Activated T-helper 1 cell treated with anti-CD3 and anti-CD28 coated beads, Interleukin-2, amount 50 U/mL, for 16 hours (primary cell): ENCODE measurements at places on chromosomes 11 and 22.

- peak; percentile 23 for DNase-seq
These were observed 743 bp downstream of the USP47 start for GRCh38 chr11:11842421-11843008.

- no peak for DNase-seq
These were observed 36.9 kb downstream of the CNTF start for GRCh38 chr11:58659404-58659803.

DNA sequence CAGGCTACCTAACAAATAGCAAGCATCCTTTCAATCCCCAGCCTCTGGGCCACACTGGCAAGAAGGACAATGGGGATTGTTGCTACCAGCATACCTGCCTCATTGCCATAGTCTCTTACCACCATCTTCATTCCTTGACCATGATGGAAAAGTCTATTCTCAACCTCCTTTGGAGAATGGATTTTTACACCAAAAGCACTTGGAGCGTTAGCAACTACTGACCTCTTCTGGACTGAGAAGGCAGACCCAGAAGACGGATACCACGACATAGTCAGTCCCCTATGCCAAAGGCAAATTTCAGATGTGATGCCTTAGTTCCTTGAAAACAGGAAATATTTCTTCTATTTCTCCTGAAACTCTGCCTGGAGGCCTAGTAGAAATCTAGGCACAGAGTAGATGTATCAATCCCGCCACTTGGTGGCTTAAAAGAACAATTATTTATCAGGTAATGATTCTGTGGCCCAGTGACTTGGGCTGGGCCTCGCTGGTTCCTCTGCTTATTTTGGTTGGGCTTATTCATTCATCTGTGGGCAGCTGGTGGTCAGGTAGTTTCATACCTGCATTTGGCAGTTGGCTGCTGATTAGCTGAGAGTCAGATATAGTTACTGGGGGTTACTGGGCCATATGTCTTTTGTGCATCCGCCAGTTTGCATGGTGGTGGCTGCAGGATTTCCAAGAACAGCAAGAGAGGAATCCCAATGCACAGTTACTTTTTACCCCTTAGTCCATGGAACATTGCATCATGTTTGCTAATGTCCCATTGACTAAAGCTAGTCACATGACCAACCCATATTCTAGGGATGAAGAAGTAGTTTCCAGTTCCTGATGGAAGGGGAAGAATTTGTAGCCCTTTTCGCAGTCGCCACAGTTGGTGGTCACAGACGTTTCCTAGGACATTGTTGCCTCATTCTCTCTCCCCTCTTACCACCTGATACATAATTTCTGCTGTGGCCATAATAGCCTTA lies 75.2 kb downstream of the DHCR7 start:
- DNase-seq, result no peak

GRCh38 chr11:10481560-10482349 lies 26.7 kb downstream of the AMPD3 start:
- no peak for DNase-seq

DNA sequence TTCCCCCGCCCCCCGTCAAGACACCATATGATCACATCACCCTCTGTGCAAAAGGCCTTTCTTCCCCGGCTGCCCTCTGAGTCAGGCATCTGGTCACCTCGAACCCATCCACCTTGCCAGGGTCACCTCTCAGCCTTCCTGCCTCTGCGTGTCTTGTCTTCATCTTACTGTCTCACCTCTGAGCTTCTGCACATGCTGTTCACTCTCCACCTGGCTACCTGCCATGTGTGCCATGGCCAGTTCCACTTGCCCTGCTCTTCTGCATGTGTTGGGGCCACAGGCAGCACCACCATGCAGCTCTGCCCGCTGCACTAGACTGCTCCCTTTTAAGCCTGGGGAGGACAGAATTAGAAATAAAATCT lies 9.8 kb downstream of the ZNF74 start:
- no peak for DNase-seq

- DNase-seq, result no peak
These were observed 18.7 kb upstream of the JHY start for GRCh38 chr11:122863704-122864326.

DNA sequence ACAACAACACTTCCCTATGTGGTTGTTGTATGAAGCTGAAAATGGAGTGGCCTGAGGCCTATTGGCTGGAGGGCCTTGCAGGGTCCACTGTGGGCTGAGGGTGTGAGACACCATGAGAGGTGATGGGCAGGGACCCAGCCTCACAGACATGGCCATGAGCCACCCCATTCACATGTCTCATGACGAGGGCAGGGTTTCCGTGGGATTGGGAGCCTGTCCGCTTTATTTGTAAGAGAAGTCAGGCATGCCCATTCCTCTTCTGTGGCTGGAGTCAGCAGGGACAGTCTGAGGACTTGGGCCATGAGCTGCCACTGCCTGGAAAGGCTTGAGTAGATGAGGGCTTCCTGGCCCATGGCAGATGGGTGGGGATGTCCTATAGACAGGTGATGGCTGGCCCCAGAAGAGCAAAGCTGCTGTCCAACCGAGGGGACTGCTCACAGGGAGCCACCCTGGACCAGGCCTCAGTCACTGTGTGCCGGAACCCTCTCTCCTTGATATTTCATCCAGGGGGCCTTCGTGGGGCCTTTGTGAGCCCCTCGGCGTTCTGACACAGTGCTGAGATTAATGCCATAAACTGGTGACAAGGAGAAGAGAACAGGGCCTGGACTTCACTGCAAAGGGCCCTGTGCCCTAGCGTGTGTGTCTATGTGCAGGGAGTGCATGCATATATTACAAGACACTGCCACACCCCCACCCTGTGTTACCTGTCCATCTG lies 971.9 kb downstream of the BRD1 start:
- DNase-seq, result no peak

DNA sequence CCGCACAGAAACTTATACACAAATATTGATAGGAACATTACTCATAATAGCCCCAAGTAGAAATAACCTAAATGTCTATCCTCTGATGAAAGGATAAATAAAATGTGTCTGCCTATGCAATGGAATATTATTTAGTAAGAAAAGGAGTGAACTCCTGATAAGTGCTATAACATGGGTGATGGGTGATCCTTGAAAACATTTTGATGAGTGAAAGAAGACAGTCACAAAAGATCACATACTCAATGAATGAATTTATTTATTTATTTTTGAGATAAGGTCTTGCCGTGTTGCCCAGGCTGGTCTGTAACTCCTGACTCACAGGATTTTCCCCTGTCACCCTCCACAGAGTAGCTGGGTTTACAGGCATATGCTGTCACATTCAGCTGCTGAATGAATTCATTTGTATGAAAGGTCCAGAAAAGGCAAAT lies 17.3 kb downstream of the RNF121 start:
- no peak for DNase-seq

- DNase-seq, result no peak
These were observed 36.9 kb upstream of the LINC01488 start for GRCh38 chr11:69444381-69445130.

DNA sequence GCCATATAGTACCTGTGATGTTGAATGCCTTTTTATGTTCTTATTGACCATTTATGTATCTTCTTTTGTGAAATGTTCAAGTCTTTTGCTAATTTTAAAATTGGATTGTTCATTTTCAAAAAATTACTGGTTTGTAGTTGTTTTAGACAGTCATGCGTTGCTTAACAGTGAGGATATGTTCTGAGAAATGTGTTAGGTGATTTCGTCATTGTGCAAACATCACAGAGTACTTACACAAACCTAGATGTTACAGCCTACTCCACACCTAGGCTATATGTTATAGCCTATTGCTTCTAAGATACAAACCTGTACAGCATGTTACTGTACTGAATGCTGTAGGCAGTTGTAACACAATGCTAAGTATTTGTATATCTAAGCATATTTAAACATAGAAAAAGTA lies 32.5 kb downstream of the PDE3B start:
- DNase-seq, result no peak

DNA sequence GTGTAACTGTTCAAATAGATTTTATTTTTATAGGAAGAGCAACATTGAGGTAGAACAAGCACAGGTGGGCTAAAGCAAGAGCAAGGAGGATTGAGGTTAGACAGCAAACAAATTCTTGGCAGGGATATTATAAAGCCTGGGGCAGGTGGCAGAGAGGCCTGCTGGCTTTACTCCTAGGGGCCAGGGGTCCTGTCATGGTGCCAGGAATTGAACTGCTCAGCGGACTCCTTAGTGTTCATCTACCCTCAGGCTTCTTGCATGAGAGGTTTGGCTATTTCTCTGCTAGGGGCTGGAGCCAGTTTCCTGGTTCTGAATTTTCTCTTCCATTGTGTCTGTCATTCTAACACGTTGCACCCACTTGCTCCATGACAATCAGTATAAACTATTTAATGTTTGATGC lies 217.2 kb upstream of the NCAM1 start:
- DNase-seq, result no peak

- no peak for DNase-seq
These were observed 825.7 kb downstream of the FAM181B start for GRCh38 chr11:81907996-81908395.

GRCh38 chr11:126743628-126744027 lies 256.9 kb downstream of the KIRREL3 start:
- no peak for DNase-seq

GRCh38 chr11:7579361-7579791 lies 65.6 kb downstream of the PPFIBP2 start:
- no peak for DNase-seq

DNA sequence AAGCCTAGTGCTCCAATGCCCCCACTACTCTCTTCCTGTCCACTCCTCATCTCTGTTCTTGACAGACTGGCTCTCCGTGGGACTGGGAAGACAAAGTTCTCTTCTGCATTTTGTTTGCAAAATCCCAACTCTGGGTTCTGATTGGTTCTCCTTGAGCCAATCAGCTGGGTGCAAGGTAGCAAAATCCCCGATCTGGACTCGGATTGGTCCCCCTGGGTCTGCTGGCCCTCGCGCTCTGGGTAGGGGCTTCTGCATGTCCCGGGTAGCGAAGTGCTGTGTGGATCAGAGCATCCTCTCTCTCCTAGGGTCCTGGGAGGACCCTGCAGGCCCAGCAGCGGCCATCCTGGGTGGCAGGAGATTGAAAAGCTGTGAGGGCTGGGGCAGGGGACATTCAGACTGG lies 22.3 kb upstream of the A4GALT start:
- no peak for DNase-seq

DNA sequence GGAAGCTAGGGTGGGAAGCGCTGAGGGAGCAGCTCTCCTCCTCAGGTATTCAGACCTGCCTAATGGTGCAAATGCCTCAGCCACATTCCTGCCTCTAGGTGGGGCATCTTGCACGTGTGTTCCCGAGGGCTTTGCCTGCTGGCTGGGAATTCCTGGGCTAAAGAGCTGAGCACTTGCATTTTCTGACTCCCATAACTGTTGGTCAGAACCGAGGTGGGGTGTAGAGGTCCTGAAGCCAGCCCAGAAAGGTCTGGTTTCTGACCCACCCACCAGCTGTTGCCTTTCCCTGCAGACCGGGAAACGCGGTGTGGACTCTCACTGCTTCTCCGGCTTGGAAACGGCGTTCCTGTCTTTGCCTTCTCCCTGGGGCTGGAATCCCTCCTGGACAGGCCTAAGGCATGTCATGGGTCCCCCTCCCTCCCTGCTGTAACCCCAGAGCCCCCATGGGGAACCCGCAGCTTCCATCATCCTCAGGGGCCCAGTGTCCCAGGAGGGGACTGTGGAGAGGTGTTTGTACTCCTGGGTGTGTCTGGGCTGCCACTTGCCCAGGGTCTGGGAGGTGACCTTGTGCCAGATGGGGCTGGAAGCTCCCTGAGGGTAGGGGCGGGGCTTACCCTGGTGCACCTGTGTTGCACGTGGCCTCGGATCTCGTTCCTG lies 24.0 kb upstream of the SMIM38 start:
- no peak for DNase-seq
